ENCODE measurements at places on chromosomes 2 and 18.

- no peak for DNase-seq
Measured at GRCh38 chr2:100707016-100707947, 112.7 kb upstream of the NPAS2 start.

GRCh38 chr2:55419233-55419678, 400 bp downstream of the CCDC88A start:
- no peak for DNase-seq

DNA sequence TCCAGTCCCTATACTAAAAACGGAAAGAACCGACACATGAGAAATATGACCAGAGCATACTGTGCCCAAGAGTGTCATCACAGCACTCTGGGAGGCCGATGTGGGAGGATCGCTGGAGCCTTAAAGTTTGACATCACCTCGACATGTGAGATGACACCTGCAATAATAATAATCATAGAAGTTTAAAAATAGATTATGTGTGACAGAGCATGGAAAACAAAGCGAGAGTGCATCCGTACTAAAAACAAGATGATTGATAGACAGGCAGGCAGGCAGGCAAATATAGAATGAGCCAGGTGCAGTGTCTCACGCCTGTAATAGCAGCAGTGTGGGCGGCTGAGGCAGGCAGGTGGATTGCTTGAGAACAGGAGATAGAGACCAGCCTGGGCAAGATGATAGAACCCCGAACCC, 114.8 kb upstream of the ANKRD30BL start:
- DNase-seq, result no peak

GRCh38 chr2:221267773-221268425, 304.2 kb downstream of the EPHA4 start:
- DNase-seq, result no peak

- DNase-seq, result no peak
Measured at GRCh38 chr18:12310762-12311161, 2.7 kb downstream of the TUBB6 start.

DNA sequence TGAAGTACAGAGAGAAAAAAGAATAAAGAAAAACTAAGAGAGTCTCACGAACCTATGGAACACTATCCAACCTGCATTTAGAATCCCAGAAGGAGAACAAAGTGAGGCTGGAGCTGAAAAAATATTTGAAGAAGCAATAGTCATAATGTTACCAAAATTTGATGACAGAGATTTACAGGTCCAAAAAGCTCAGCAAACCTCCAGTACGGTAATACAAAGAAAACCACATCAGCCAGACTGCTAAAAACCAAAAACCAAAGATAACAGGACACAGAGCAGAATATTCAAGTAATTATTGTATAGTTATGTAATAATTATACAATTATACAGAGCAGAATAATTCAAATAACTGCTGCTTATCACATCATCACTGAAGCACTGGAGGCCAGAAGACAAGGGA, 23.7 kb downstream of the ATL2 start:
- no peak for DNase-seq

GRCh38 chr18:37521510-37522465, 43.8 kb downstream of the CELF4 start:
- no peak for DNase-seq

DNA sequence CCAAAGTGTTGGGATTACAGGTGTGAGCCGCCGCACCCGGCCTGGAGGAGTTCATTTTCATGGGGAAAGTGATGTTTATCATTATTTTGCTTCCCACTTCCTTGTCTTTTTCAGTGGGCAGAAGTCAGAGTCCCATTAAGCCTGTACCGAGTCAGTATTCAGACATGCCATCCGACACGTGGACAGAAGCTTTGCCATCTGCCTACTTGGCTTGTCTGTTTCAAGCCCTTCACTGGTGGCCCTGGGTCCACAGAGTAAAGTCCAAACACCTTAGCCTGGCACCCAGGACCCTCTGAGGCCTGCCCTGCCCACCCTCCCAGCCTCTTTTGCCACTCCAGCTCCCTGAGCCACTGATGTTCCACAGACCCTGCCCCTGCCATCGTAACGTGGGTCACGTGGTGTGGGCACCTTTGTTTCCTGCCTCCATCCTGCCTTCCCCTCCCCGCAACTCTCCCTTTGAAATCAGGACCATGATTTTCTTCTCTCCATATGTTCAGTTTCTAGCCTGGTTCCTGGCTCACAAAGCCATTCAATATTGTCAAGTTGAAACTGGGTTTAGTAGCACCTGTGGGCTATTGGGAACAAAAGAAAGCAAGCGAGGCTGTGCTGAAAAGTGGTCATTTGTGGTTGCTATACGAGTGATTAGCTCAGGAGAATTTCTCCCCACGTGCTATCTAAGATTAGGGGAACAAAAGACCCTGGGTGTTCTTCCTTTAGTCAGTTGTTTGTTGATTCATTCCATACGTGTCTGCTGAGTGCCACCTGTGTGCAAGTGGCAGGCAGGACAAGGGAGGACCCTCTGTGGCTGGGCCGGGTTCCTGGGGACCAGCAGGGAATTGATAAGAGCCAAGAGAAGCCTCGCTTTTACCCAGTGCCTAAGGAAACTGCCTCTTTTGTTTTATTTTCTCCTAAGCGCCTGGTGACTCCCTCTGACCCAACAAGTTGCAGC, 5.1 kb upstream of the ODC1 start:
- no peak for DNase-seq

DNA sequence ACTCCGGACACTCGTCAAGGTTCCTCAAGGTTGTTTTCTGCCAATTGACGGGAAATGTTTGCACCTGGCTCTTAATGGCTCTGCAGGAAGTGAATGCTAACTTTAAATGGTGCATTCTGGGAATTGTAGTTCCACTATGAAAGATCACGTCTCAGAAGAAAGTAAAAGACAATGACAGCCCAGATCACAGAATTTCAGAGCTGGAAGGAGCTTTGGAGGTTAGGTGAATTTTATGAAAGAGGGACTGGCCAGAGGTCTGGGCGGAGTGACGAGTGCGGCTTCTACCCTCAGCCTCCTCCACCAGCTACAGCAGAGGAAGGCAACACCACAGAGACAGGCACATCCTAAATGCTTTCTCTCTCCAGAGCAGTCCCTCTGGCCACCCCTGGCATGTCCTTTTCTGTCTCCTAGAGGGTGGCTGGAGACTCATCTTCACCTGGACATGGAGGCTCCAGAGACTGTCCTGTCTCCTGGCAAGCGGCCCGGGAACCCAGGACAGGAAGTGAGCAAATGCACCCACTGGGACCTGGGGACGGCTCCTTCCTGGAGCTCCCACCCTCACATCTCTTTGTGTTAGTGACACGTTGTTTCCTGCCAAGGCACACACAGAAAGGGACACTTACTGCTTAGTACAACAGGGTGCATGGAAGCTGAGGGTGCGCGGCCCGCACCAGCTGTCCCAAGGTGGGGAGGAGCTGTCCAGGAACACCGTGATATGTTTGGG, 19.4 kb downstream of the THAP4 start:
- DNase-seq, result no peak

- peak; percentile 48 for DNase-seq
Measured at GRCh38 chr2:64711252-64711800, 57.6 kb upstream of the SERTAD2 start.

DNA sequence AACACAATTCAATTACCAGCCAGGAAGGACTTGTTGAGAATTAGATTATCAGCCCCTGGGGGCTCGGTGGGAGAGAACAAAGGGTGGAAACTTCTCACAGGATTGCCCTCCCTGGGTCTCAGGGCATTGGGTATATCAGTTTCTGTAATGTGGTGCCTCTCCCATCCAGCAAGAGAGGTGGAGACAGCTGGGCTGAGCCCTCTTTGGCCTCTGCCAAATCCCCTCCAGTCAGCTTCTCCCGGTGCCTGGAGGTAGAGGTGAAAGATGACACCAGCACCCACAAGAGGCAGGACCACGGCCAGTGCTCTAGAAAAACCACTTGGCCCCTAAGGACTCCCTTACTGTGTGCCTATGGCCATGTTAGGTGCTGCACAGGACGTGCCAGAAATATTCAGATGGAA, 179.7 kb downstream of the HAUS1 start:
- no peak for DNase-seq

DNA sequence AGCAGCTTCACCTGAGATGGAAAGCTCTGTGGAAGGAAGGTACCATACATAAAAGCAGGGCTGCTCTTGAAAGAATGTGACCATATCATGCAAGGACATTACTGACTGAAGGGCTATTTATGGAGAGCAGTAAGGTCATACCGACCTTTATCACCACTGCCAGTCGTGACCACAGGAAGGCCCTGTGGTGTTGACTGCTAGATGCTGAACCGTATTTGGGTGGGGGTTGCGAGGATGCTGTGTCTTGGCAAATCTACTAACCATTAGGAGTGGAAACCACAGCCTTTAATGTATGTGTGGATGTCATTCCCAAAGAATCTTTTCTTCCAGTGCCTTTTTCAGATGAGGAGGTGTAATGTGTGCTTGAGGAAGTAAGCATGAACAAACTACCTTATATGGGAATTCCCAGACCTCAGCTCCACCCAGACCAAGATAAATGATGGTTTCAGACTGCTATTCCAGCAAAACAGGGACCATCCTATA, 60.8 kb downstream of the LIMS1 start:
- peak; percentile 79 for DNase-seq

GRCh38 chr18:34787931-34788532, 77.9 kb downstream of the DTNA start:
- DNase-seq, result peak; percentile 25

GRCh38 chr2:230472621-230473018, 56.6 kb downstream of the SP100 start:
- no peak for DNase-seq

DNA sequence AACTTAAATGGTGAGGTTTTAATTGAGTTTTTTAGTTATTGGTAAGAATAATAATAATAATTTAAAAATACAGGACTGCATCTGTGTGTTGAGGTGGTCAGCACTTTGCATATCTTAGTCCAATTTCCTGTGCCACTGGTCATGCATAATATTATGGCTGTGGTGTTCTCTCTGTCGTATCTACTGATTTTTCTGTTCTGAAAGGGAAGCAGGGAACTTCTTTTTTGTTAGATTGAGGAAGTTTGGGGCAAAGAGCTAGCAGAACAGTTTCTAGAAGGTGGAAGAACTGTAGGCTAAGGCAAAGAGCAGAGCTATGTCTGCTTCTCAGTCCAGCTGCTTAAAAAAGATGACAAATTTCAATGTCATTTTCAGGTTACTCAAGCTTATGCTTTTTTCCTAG, 74.3 kb downstream of the XRCC5 start:
- no peak for DNase-seq

- no peak for DNase-seq
Measured at GRCh38 chr18:13231151-13231550, 12.6 kb downstream of the LDLRAD4 start.

- DNase-seq, result no peak
Measured at GRCh38 chr2:224956706-224957105, 85.6 kb downstream of the DOCK10 start.

DNA sequence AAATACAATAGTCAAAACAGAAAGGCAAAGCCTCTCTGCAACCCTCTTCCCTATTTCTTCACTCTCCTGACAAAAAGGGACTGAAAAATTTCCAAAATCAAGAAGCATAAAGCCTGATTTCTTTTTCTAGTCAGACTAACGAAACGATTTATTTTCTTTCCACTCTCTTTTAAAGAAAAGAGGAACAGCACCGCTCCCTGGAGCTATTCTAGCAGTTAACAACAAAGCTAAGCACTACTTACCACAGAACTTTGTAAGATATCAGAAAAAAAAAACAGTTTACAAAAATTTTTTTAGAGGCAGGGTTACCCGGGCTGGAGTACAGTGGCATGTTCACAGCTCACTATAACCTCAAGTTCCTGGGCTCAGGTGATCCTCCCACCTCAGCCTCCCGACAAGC, 14.4 kb upstream of the FHL2 start:
- no peak for DNase-seq

- DNase-seq, result no peak
Measured at GRCh38 chr2:156901373-156902031, 356.0 kb upstream of the GALNT5 start.

GRCh38 chr2:181655519-181655918, 1.4 kb downstream of the CERKL start:
- DNase-seq, result no peak

GRCh38 chr2:44389895-44390294, 28.1 kb downstream of the CAMKMT start:
- no peak for DNase-seq

GRCh38 chr2:214839464-214839863, 30.0 kb upstream of the BARD1 start:
- no peak for DNase-seq

GRCh38 chr2:223853425-223853837, 16.0 kb upstream of the AP1S3 start:
- DNase-seq, result no peak

Measured in GDM1 (cell line).